Stimulated activated CD4-positive, alpha-beta T cell treated with anti-CD3 and anti-CD28 coated beads, Interleukin-2, amount 100 ng/mL, for 48 hours (primary cell): ENCODE measurements at places on chromosomes 1 and 21.

DNA sequence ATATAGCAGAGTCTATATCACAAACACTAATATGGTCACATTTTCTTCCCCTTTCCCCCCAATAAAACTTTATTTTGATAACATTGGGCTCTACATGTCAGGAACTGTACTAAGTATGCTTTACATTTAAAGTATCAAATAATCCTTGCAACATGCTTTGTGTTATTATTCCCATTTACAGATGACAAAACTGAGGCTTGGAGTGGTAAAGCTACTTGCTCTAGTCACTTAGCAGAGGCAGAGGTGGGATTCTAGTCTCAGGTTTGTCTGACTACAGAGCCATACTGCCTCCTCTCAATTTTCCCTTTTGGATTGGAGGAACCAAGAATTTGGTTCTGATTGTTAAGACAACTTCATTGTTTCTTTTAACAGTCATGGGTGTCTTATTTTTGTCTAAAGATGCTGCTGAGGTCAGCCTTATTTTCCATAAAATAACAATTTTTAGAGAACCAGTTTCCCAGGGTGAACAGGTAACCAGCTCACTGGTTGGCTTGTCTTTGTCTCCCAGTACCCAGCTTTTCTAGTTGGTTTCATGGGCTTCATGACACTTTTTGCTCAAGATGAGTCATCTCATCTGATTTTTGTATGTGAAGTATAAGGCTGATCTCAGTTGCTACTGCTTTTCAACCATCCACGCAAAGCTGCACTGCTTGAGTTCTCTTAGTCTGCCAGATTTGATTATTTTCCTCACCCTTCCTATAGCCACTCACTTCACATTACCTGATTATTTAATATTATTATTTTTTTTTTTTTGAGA, 81.0 kb upstream of the ARID1A start:
- DNase-seq, result no peak

DNA sequence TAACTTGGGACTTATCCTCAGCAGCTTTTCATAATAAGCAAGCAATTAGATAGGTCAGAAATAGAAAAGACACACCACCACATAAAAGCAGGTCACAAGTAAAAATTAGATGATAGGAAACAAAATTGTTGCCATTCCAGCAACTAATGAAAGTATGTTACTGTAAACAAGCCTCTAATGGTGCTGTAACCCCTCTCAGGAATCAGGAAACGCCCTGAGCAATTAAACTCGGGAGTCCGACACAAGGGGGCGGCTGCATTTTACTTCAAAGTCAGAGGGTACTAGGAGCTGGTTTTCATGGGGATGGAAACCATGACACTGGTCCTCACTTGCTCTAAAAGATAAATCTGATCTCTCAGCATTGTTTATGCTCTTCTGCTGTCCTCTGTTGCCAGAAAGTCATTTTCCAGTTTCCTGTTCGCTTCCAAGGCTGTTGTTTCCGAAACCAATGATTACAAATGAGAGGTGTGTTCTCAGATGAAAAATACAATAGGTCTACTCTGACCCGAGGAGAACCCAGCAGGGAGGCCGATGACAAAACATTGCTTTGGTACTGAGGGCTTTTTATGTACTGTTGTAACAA, 93.4 kb downstream of the TGFBR3 start:
- no peak for DNase-seq

DNA sequence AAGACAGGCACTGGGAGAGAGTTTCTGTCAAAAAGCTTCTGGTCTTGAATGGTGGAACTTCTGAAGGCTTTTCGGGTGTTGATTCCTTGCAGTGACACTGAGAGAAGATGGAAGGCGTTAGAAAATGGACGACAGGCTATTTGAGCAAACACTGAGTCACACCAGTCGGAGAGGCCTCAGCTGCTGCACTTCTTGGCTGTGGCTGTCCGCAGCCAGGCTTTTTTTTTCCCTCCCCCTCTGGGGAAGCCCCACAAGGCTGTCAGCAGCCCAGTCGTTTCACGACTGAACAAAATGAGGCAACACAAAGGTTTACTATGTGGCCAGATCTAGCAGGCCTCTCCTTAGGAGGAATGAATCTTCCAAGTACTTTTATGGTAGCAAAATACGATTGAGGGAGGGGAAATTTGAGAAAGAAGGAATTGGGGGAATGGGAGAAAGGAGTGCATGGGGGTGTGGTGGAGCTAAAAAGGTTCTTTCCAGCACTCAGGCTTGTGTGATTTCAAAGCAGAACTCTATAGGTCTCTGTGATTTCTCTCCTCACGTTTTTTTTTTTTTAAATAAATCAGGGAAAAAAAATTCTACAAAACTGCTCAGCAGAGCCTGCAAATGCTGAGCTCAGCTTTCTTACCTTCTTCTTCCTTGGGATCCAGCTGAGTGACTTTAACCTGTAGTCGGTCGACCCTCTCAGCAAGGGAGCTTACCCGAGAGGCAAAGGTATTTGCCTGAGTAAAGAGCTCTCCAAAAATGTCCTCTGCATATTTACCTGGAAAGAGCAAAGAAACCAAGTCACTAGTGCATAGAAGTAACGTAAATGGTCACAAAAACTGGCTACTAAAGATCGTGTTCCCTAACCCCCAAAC, 26.1 kb downstream of the GPR3 start:
- DNase-seq, result peak; percentile 48

- no peak for DNase-seq
These were observed 156.9 kb upstream of the SOD1 start for GRCh38 chr21:31502537-31503143.

- no peak for DNase-seq
These were observed 32.1 kb upstream of the LRIG2 start for GRCh38 chr1:113040718-113041412.

DNA sequence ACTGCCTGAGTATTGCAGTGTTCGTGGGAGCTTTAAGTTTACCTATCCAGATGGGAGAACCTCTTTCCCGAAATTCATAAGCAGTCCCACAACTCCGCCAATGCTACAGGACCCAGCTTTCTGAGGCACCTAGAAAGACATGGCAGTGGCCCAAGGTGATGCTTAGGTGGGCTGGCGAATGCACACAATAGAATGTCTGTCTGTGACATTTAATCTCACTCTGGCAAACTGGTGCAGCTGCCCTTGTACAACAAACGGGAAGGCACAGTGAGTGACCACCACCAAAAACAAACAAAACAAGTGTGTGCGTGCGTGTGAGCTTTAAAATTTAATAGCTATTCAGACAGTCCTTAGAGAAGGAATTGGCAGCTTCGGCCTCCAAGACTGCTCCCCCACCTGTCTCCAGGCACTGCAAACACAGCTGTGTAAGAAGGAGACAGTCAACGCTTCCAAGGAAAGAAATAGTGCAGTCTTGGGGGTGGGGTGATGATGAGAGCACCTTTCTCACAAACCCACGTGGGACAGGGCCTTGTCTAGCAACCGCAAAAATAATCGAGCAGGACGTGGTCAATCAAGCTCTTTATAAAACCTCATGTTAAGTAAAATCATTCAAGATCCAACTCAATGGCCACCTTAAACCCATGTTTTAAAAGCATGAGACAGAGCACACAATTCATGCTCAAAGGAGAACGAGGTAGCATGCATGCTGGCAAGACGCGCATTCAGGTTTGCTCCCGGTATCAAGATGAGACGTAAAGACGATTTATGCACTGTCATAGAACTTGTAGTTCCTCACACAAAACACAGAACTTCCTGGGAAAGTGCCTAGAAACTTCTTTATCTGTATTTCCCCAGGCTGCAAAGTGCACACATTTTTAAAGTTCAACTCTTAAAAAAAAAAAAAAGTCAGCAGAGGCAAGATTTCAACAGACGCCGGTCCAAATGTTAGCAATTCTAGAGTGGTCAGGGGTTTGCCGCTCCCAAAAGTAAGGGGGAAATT, 84.1 kb downstream of the TM2D1 start:
- DNase-seq, result no peak

GRCh38 chr1:22527555-22528296, 35.6 kb upstream of the EPHA8 start:
- no peak for DNase-seq

DNA sequence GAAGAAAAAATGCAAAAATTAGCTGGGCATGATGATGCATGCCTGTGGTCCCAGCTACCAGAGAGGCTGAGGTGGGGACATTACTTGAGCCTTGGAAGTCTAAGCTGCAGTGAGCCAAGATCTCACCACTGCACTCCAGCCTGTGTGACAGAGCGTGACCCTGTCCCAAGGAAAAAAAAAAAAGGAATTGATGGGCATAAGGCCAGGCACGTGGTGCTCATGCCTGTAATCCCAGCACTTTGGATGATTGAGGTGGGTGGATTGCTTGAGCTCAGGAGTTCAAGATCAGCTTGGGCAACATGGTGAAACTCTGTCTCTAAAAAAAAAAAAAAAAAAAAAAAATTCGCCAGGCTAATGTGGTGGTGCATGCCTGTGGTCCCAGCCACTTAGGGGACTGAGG, 55.8 kb upstream of the ATP2B4 start:
- no peak for DNase-seq

DNA sequence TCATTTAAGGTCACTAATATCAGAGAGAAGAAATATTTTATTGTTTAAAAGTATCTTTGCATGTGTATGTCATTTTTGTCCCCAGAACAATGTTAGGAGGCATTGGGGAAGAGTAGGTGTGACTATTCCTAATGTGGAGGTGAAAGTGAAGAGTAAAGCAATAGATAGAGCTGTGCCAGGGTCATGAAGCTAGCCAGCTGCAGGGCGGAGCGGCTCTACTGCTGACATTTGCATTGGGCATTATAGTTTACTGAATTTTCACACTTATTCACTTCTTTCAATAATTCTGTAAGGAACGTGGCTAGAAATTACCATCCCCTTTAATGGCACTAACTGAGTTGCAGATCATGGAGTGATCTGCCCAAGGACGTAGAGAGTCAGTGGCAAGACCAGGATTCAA, 35.3 kb downstream of the KCNA2 start:
- no peak for DNase-seq

DNA sequence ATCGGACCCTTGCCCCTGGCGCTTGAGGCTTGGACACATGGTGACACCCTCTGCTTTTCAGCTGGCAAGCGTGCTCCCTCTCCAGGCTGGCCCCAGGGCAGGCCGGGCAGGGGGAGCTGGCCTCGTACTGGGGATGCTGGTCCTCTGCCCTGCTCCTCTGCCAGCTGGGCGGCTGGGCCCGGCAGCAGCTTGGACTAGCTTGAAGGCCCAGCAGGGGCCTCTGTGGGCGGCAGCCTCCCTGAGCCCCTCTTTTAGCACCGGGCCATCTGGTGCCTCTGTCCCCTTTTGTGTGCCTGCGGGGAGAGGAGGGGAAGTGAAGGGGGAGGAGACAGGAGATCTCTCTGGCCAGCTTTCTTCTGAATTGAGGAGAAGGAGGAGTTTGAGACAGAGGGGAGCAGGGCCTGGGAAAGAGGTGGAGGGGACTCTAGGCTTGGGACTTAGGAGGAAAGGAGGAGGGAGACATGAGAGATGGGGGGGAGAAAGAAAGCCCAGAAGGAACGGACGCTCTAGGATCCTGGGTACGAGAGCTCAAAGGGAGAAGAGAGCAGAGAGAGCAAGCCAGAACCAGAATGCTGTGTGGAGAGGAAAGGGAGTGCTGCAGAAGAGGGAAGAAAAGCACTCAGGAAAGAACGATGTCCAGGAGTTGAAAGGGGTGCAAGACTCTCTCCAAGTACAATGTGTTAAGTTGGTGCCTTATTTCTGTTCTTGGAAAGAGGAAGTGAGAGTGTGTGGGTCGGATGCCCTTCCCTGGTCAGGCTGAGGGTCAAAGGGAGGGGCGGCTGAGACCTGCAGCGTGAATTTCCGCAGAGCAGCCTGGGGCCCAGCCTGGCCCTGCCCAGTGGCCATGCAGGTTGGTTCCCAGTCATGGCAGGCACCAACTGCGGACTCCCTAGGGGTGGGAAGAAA, 40.3 kb downstream of the IER5 start:
- no peak for DNase-seq

- no peak for DNase-seq
These were observed 16.0 kb upstream of the COG2 start for GRCh38 chr1:230626232-230626631.

- DNase-seq, result no peak
These were observed 18.2 kb downstream of the FAM163A start for GRCh38 chr1:179761296-179761695.
